T-helper 2 cell (primary cell): ENCODE measurements at places on chromosomes 5 and 9.
A peak's percentile ranks its signal among the peaks of the same experiment; 100 is the strongest.

DNA sequence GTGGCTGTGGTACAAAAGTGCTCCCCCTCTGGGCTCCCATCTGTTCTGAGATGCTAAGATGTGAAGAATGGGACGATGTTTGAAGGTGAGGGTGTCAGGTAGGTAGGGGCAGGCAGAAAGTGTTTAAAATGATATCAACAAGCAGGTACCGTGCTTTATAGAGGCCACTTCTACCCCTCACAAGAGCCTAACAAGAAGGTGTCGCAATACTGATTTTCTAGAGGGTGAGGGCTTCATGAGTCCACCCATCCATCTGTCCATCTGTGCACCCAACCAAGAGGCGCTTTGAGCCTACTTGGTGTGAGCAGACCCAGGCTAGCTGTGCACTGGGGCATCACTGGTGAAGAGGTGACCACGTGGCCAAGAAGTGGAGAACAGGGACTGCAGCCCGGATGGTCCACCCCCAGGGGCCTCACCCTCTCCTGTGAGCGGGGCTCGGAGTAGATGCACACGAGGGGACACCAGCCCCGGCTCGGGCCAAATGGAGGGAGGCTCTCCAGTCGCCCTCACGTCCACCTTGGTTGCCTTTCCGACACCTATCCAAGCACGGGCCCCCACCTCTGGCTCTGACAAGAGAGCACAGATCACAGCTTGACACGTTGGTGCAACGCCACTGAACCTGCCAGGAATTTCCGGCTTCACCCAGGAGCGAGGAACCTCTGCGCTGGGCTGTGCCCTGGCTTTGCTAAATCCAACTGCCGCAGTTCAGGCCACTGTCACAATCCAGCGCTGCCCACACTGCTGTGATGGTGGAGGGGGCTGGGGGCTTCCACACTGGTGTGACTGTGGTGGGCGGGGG is 34.5 kb downstream of the CRB2 start:
- no peak for DNase-seq

GRCh38 chr5:177132136-177133095 is 1.2 kb upstream of the NSD1 start:
- DNase-seq: no peak

GRCh38 chr9:134443174-134444037 is 117.2 kb downstream of the RXRA start:
- peak; percentile 73 for DNase-seq

DNA sequence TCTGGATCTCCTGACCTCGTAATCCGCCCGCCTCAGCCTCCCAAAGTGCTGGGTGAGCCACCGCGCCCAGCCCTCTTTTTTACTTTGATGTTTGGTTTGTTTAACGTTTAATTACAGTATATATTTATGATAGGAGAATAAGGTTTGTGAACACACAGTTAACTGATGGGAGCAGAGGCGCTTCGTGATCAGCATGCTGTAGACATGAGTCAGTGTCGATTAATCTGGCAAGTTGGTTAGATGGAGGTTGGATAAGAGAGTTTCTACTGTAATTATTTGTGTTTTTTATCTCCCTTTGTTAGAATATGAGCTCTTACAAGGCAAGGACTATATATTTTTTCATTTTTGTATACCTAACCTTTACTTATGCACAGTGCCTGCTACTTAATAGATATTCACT is 14.3 kb downstream of the ATG10 start:
- peak; percentile 27 for DNase-seq

GRCh38 chr9:91119142-91119541 is 242.6 kb downstream of the AUH start:
- DNase-seq: no peak

DNA sequence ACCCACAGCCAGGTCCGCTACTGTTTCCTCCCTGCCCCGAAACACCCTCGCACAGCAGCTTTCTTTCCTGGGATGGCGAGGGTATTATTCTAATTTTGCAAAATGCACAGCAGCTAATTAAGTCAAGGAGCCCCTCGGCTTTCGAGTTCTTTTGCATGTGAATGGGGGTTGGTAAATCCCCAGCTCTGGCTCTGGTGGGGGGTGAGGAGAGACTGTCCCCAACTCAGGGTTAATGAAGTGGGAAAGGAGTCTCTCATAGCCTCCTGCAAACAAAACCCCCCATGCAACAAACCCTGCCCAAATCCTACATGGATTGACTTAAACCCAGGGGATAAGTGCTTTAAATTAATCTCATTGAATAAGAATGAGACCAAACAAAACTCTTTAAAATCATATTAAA is 8.8 kb downstream of the BARHL1 start:
- no peak for DNase-seq

GRCh38 chr5:172274951-172275753 is 8.4 kb downstream of the UBTD2 start:
- DNase-seq: no peak

DNA sequence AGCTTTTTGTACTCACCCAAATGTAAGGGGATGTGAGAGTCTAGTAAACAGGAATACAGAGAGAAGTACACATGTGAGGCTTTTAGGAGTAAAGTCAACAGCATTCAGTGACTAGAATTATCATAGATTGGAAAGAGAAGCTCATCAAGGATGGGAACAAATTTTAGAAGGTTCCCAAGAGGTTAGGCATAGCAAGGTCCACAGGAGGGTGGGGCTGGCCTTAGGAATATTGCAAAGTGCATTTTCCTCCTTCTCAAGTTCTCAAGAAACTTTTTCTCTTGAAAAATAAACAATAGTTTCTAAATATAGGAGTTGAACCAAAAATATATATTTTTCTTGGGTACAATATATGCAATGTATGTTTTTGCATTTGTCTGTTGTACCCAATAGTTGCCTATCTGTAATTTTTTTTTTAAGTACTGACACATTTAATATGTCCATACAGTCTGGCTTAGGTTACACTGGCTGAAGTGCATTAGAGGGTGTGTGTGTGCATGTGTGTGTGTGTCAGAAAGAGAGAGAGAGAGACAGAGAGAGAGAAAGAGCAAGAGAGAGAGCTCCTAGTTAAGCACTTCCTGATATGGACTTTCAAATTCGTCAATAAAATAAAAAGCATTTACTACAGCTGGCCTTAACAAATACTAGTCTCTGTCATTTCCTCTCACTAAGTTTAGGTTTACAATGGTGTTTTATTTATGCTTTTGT is 62.2 kb downstream of the SNX18 start:
- DNase-seq: peak; percentile 37

DNA sequence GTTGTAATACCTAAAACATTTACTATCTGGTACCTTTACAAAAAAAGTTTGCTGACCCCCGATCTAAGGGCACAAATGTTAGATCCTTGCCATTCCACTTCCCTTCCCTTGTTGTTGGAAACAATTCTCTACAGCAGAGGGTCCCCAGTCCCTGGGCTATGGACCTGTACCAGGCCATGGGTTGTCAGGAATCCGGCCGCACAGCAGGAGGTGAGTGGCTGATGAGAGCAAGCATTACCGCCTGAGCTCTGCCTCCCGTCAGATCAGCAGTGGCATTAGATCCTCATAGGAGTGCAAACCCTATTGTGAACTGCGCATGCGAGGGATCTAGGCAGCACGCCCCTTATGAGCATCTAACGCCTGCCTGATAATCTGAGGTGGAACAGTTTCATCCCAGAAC is 248.5 kb downstream of the AP3B1 start:
- no peak for DNase-seq

DNA sequence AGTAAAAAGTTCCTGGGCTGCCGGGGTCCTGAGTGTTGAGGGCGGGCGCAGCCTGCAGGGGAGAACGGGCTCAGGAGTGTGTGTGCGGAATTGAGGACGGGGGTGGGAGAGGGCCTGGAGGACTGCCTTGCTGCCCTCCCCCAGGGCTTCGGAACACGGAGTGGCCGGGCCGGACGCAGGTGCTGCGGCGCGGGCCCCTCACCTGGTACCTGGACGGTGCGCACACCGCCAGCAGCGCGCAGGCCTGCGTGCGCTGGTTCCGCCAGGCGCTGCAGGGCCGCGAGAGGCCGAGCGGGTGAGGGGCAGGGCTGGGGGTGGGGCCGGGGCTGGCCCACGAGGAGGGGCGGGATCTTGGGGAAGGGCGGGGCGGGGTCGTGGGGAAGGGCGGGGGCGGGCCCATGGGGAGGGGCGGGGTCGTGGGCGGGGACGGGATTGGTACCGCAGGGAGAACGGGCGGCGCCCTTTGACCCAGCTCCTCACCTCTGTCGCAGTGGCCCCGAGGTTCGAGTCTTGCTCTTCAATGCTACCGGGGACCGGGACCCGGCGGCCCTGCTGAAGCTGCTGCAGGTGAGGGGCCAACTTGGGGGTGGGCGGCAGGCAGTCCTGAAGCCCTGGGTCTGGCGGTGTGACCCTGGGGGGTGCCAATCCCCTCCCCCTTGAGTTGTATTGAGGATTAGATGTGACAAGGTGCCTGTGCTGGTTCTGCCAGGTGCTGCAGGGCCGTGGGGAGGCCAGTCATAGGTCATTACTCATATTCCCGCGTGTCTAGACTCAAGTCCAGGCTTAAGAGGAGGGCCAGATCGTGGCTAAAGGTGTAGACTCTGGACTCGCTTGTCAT is 7.1 kb downstream of the FPGS start:
- no peak for DNase-seq

DNA sequence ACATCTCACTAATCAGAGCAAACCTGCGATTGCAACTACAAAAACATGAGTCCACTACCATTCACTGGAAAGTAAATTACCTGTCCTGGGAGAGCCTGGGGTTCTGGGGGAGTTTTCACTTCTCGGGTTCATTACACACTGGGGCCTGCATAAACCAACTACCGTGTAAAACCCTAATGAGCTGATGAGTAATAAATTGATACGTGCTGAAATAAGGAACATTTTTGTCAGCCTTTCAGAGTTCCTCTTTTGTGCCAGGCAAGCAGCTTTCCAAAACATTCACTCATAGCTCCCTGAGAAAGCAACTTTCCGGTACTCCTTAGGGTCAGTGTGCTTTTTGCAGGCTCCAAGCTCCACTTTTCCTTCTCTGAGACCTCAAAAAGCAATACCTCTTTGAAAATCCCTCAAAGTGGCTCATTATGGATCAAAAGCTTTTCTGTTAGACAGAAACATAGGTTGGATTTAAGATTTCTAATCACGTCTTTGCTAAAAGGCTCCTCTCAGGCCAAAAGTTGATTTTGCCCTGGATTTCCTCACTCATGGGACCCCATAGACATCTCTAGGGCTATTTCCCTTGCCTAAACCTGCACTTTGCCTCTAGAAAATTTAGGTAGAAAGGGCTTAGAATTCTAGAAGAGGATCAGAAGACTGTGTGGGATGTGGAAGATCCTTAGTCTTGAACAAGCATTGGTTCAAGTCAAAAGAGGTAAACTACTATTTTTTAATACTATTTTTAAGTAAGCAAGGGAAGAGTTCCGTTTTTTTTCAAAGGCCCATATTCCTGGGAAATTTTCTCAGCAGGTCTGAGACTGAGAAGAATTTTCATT is 74.8 kb downstream of the ST8SIA4 start:
- no peak for DNase-seq

GRCh38 chr9:88767504-88767790 is 223.8 kb upstream of the S1PR3 start:
- no peak for DNase-seq

DNA sequence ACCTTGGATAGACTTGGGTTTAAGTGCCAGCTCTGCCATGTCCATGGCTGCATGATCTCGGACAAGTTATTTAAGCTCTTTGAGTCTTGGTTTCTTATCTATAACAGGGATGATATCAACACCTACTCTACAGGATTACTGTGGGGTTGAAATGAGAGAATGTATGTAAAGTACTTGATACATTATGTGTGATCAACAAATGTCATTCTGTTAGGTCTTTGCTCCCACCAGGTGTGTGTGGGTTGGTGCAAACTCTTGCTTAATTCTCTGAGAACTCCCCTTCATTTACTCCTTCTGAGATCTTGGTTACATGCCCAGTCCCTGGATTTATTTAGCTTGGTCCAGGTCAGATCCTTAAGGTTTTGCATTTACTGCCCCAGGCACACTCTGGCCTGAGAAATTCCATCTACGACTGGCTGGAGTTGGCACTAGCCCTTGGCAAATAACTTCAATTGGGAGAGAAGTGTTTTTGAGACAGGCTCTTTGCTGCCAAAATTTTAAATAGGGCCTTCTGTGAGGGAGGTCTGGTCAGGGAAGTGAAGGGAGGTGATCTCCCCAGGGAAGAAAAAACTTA is 63.5 kb upstream of the KLF9 start:
- no peak for DNase-seq

- no peak for DNase-seq
These were observed 78.4 kb upstream of the OTULINL start for GRCh38 chr5:14503017-14503680.

GRCh38 chr5:143938230-143938629 is 126.3 kb downstream of the HMHB1 start:
- no peak for DNase-seq

DNA sequence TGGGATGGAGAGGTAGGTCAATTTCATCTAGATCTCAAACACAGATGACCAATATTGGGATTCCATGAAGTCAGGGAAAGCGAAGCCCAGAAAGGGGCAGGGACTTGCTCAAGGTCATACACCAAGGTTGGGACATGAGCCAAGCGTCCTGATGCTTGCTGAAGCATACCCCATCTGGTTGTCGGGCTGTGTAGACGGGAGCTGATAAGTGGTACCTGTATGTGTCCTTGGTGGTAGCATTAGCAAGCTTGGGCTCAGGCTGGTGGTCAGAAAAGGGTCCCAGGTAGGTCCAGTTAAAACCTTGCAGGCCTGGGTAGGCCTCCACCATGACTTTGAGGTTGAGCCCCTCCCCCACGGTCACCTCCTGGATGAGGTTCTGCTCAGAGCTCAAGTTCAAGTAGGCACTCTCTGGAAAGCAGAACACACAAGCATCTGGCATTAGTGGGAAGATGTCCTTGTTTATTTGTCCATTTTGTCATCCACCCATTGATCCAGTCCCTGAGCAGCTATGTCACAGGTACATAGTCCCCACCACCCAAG is 13.2 kb downstream of the CSF1R start:
- no peak for DNase-seq

GRCh38 chr5:60533789-60534188 is 166.2 kb downstream of the DEPDC1B start:
- no peak for DNase-seq

- DNase-seq: no peak
These were observed 31.1 kb upstream of the SLC6A3 start for GRCh38 chr5:1476181-1476966.

DNA sequence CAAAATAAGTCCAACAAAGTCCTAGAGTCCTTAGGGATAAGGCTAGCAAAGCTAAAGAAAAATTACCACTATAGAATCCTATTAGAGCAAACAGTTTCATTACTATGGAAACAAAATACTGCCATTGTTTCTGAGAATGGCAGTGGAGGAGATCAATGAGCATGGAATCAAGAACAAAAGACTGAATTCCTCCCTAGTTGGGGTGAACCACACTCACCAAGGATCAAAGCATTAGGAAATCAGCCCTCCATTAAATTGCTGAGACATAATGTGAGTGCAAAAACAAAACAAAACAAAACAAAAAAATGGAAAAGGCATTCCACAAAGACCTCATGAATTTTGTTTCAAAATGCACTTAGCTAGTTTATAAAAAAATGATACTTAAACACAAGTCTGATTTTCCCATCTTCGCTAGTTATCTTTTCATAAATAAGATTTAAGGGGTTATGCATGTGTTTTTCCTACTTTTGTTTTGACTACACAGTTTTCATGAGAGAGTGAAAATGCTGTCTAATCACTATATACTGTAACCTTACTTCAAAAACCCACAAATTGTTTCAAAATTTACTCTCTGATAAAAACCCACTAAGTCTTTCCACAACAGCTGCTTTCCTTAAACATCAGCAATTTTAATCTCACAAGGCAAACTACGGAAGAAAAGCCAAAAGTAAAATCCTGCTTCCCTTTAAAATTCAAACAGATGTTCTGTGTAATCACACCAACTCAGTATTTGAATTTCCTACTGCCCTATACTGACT is 9.7 kb downstream of the SERINC5 start:
- DNase-seq: no peak

- no peak for DNase-seq
These were observed 60.5 kb upstream of the IL6ST start for GRCh38 chr5:56055287-56055686.
